ENCODE measurements at places on chromosomes 12 and 14.

GRCh38 chr12:128361400-128361995 lies 94.5 kb downstream of the TMEM132C start:
- no peak for DNase-seq

DNA sequence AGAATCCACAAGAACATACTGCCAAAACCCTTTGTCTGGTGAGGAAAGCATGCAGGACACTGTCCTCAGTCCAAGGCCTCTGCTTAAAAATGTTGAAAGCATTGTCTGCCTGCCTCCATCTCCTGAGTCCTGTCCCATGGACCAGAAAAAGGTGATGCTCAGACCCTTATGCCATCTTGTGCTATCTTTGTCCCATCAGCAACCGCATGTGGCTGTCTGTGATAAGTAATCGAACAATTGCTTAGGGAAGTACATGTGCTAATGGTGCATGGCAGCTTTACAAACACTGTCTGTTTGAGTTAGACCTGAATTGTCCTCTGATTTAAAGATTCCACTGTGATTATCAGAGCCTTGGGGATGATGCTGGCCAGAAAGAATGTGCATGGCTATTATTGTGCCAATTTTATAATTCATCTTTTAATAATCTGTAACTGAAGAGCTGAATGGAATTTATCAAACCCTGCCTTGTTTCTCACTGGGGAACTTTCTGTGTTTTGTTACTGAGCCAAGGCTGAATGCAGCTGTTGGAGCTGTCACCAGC lies 177.5 kb downstream of the DACT1 start:
- DNase-seq, result no peak

GRCh38 chr12:21073822-21074460 lies 57.1 kb upstream of the SLCO1B1 start:
- no peak for DNase-seq

DNA sequence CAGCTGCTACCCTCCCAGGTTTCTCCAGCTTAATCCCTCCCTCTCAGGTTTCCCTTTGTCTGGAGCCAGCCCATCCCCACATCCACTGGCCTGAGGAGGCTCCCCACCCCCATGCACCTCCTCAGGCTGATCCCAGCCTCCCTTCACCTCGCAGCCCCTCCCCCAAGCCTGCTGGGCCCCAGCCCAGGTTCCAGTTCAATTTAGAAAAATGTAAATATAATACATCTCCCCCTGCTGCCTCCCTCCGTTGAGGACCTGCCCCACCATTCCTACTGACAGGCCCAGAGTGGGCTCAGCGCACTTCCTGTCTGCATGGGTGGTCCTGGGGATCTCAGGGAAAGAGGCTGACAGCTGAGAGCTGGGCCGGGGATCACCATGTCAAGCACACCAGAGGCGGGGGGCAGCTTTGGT lies 155.8 kb downstream of the NTF3 start:
- no peak for DNase-seq

DNA sequence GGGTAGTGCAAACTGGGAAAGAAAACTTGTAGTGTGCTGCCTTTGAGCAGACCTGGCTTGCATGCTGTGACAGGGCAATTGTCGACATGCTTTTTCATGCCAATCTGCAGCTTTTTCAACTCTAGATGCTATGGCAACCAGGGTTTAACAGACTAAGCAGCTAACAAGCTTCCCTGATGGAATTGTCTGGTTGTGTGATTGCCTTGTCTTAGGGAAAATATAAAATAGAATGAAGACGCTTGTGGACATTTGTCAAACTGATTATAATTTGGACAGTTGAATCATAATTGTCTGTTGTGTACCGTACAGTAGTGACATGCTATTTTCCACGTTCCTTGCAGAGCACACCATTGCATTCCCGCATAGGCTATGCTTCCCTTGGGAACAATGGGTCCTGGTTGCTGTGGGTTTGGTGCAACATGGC lies 113.0 kb downstream of the FOXG1 start:
- no peak for DNase-seq
